Fibroblast of upper back skin (primary cell): ENCODE measurements at places on chromosomes 1 and 21.

DNA sequence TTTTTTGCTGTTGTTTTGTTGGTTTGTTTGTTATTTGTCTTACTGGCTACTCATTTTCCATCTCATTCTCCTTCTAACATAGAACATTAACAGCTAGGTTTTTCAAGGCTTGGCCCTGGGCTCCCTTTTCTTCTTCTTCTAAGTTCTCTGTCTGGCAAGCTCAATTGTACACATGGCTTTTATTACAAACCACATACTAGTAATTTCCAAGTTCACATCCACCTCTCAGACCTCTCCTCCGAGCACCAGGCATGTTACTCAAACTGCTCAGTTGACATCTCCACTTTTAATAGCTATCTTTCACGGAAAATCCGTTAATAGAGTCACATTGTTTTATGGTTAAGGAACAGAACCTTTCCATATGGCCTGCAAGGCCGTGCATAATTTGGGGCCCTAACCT is 736.9 kb upstream of the ADAMTS5 start:
- DNase-seq = peak; percentile 73

DNA sequence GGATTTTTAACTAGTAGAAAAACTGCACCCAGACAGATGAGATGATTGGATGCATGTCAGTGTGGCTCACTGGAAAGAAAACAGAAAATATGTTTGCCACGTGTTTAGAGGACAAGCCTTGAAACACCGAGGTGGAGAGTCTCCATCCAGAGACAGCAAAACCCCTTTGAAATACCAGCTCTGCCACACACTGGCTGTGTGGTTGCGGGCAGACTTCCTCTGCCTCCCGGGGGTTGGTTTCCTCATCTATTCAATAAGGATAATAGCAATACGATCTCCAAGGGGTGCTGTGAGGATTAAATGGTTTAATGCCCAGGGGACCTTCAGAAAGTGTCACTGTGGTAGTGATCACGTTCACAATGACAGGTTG is 67.2 kb upstream of the PARP1 start:
- no peak for DNase-seq

DNA sequence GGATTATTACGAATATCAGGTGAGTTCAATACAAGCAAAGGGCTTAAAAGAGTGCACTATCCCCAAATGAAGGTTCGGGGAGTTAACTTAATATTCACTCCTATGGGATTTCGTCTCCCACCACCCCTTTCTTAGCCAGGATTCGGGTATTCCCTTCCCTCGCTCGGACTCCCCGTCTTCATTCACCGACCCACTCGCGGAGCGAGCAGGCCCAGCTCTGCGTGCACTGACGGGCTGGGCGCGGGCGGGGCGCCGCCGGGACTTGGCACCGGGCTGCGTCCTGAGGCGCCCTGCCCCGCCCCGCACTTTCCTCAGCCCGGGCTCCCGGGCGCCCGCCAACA is 7.7 kb upstream of the MPZL1 start:
- no peak for DNase-seq

GRCh38 chr1:935751-936231 is 12.1 kb downstream of the SAMD11 start:
- DNase-seq = peak; percentile 54

- DNase-seq = no peak
Measured at GRCh38 chr1:150971583-150972416, 2.8 kb downstream of the CERS2 start.

DNA sequence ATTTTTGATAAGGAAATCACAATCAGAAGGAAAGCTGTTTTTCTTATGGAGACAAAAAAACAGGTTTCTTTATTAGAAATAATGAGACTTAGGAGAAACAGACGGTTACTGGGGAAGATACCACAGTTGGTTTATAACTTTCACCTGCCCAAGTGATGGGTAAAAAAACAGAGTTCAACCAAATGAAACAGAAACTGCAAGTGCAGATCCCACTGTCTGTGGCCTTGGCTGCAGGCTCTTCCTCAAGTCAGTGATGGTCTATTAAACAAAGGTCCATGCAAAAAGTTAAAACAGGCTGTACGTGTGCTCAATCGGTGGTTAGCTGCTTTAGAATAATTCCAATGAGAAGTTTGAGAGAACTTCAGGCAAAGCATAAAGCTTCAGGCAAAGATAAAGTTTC is 112.1 kb upstream of the NEGR1 start:
- DNase-seq = no peak

DNA sequence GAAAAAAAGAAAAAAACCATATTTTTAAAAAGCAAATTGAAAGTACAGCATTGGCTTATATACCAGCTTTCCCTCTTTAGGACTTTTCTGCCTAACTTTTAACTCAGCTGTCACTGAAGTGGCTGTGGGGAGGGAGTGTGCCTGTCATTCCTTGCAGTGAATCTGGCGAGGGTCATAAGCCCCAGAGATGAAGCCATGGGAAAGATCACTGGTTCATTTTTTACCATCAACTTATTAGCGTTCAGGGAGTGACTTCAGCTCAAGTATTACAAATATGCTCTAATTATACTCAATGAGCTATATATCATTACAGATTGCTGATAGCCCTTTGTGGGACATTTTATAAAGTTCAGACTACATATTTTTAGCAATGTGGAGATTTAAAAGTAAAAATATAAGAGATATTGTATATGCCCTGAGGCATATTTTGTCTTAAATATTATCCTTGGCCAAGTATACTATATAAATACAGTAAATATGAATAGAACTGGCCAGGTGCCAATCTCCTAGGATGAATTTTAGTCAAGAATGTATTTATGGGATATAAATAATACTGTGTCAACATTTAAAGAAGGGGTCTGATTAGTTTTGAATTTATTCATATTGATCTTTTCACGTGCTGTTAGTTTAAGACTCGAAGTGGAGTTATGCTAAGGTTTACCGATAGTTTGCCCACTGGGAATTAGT is 4.4 kb downstream of the TGFB2 start:
- DNase-seq = no peak

GRCh38 chr1:86701731-86702130 is 2.6 kb upstream of the SH3GLB1 start:
- DNase-seq = no peak

GRCh38 chr21:34271189-34271851 is 92.5 kb upstream of the KCNE2 start:
- DNase-seq = peak; percentile 17

- DNase-seq = no peak
Measured at GRCh38 chr1:97744977-97745376, 175.9 kb downstream of the DPYD start.

DNA sequence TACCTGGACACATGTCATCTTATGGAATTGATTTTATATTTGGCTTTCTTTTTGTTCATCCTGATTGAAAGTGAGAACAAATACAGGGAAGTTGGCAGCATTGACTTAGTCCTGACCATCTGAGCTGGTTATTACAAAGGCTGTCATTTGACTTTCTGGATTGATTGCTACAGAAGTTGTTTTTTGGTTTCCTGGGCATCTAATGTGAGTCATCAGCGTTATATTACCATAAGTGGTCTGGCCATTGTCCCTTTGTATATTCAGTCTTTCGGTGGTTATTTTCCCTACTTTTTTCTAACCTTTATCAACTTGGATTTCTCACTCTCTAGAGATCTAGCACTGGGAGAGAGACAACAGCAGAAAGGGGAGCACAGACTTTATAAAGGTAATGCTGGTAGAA is 1646.5 kb downstream of the MRPL39 start:
- DNase-seq = no peak
